Hepatocyte (in vitro differentiated cells): ENCODE measurements at places on chromosomes 13 and 19. TPM values are rescaled to one million over a fixed set of nuclear protein-coding genes. Genes with fewer than 3 reads are reported as not detected.

Gene MIER2
- polyA plus RNA-seq = 46.6 and 47.3 TPM in 2 replicates

Gene ZNF607
- polyA plus RNA-seq = 2.3 and 2.8 TPM in 2 replicates

DNA sequence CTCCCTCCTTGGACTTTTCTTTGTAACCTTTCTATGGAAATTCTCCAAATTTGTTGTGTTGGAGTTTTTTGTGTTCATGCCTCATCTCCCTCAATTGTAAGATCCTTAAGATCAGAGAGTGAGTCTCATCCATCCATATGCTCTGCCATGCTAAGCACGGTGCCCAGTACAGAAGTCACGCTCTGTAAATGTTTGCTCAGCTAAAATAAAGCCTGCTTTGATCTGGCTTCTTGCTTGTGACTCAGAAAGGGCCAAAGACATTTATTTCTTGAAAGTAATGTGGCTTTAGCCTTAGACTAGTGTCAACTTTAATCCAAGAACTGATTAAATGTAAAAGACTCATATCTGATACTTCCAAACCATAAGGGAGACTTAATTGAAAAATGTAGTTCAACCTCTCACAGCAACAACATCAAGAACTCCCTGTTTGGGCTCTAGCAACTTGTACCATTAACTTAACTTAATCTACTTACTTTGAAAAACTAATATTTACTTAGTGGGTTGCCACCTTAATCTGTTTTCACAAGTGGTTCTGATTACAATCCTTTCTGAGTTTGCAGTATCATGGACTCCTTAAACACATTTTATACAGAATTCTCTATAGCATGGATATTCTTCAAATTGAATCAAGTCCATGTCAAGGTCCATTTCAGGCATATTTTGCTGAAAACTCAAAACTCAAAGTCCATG lies 100.2 kb downstream of the KL start:
- DNase-seq = no peak

- peak; percentile 25 for DNase-seq
Measured at GRCh38 chr13:40355126-40355724, 311.2 kb downstream of the FOXO1 start.

- no peak for DNase-seq
Measured at GRCh38 chr13:45196622-45197021, 4.2 kb downstream of the KCTD4 start.

DNA sequence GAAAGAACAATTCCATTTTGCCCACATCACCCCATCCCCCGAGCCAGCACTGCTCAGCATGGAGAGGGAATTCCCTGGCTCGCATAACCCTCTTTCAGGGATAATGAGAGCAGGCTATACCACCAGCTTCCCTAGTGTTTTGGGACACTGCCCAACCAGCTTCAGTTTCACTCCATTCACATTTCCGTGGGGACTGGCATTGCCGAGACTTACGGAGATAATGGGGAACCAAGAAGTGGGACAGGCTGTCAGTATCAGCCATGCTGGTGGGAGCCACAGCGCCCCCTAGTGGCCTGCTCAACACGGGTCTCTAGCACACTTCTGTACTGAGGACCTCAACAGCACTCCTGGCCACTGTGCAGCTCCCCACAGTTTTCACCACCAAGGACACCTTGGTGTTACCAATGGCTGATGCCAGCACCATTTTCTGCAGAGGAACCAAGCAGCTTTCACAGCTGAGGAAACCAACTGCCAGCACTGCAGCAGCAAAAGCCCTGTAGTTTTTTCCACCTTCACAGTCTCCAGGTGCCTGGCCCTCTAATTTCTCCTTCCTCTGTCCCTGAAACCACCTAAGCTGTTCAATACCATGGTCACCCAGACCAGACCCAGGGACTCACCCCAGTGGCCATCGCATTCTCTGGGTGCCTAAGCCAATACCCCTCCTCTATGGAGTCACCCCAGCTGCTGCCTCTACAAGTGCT lies 23.7 kb downstream of the SLC6A16 start:
- peak; percentile 71 for DNase-seq

Gene CD22
- 1.9 TPM in 1 of 2 replicates, not detected in the other for polyA plus RNA-seq

- peak; percentile 92 for DNase-seq
Measured at GRCh38 chr19:23762884-23763711, 4.4 kb upstream of the ZNF681 start.

DNA sequence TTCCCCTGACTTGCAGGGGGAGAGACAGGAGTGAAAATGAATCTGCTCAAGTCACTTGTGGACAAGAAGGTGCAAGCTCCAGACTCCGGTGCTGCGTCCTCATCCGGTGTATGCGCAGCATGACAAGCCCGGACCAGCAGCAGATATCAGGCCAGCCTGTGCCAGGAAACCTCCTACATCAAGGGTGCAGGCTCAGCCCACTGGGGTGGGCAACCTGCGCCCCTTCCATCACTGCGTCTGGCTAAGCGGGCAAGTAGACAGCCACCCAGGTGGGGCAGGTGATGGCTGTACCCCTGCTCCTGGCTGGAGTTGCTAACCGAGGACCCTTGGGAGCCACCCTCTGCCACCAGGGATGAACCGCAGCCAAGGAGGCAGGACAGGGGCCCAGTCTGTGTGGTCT lies 32.9 kb upstream of the SLC15A1 start:
- DNase-seq = no peak

GRCh38 chr19:54188215-54188871 lies 1.0 kb downstream of the MBOAT7 start:
- peak; percentile 79 for DNase-seq

DNA sequence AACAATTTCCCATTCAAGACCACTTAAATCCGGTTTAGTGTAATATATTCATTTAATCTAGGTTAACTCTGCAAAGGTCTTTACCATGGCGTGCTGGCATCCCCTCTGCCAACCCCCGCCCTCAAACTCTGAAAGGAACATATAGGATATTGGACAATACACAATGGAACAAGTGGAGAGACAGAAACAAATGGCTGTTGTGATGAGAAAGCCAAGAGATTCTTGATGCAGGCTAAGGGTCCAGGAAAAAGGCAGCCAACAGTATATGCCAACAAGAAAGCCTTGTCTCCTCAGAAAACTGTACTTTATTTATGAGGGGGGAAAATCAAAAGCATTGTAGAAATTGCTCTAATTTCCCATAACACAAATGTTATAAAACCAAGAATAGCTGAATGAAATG lies 407.3 kb upstream of the SGCG start:
- DNase-seq = no peak

- no peak for DNase-seq
Measured at GRCh38 chr13:78402708-78403400, 200.5 kb downstream of the POU4F1 start.

GRCh38 chr19:4115050-4115817 lies 8.7 kb downstream of the MAP2K2 start:
- DNase-seq = no peak

DNA sequence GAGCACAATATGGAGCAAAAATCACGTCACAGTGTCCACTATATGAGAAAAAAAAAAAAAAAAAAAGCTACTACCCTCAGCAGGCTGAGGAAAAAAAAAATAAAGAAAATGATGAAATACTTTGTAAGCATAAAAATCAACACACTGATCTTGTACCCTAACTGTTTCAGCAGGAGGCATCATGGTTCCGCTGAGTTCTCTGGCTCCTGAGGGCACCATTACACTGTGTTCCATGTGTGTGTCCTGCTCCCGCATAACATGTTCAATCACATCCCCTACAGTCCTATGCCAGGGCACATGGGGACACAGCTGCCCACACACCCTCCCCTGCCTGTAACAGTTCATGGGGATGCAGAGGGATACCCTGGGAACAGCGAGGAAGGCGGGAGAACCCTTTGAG lies 33.5 kb downstream of the DOCK9 start:
- DNase-seq = no peak

DNA sequence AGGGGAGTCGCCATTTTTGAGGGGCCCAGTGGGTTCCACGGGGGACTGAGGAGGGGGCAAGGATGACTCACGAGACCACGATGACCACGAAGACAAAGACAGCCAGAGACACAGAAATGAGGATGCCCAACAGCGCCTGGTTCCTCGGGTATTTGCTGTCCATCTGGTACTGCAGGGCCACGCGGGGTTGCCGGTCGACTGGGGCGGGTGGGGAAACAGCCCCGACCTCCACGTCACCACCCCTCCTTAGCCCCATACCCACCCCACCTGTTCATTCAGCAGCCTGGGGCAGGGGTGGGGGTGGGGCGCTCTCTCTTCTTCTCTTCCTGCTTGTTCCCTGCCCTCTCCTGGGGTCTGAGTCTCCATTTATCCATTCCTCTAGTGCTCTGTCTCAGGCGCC lies 8.6 kb downstream of the IZUMO2 start:
- no peak for DNase-seq

DNA sequence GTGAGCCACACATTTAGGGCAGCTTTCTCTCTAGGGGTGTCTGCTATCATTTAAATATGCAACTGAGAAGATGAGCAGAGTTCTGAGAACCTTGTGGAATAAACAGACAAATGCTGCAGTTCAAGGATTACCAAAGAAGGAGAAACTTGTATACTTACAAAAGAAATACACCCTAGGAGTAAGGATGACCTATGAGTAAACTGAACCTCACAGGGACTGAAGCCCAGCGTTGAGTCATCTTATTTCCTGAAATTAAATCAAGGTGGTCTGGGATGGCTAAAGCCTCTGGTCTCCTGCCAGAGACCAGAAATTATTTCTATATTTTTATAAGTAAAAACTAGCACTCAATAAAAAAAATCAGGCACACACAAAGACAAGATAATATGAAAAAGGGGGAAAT lies 40.1 kb downstream of the FAM216B start:
- DNase-seq = no peak

Gene MATK
- polyA plus RNA-seq = 0.34 and 0.50 TPM in 2 replicates

Gene ZNF580
- 53.8 and 71.5 TPM in 2 replicates for polyA plus RNA-seq

DNA sequence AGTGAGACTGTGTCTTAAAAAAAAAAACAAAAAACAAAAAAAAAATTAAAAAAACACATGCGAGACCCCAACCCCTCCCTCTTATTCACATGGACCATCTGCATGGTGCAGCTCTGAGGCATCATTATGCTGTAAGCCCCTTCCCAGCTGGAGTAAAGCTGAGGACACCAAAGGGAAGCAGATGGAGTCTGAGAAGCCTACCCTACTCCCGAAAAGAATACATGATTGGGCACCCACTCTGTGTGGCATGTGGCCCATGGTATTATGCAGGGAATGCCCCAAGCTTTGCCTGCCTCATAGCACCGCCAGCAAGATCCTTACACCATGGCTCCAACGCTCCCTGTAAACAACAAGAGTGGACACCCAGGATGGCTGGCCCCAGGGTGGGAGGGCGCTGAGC lies 4.7 kb downstream of the PTH2 start:
- no peak for DNase-seq

DNA sequence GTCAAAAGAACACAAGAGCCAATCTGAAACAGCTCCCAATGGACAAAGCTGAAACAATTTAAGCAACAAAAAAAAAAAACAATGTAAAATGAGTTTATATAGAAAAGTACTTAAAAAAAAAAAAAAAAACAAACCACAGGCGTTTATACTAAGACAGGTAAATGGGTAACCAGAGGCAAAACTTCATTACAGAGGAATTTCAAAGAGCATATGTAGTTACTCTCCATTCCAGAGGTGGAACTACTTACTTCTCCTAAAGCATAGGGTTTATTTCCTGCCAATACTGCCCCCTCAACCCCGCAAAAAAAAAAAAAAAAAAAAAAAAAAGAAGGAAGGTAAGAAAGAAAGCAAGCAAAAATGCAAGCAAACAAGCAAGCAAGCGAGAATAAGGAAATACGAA lies 132.9 kb downstream of the LIG4 start:
- DNase-seq = no peak

DNA sequence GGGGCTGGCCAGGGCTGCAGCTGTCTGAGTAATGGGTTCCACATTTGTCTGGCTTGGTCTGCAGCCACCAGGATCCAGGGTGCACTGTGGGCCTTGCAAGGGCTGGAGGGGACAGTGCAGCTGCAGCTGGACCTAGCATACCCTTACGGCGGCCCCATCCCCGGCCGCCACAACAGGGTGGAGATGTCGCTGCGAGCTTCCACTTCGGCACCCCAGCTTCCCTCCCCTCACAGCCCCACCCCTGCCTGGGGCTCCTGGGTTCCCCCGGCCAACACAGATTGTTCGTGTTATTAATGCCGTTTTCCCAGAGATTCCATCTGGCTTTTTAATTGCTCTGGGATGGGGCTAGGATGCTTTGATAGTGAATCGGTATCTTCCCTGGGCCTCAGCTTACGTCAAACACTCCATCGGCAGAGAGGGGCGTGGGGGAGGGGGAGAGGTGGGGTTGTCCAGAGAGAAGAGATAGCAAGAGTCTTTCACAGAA lies 5.8 kb downstream of the CEBPA start:
- no peak for DNase-seq

GRCh38 chr13:75769141-75769905 lies 133.2 kb downstream of the LMO7 start:
- no peak for DNase-seq

Gene SIAH3
- polyA plus RNA-seq = not detected in 2 replicates

DNA sequence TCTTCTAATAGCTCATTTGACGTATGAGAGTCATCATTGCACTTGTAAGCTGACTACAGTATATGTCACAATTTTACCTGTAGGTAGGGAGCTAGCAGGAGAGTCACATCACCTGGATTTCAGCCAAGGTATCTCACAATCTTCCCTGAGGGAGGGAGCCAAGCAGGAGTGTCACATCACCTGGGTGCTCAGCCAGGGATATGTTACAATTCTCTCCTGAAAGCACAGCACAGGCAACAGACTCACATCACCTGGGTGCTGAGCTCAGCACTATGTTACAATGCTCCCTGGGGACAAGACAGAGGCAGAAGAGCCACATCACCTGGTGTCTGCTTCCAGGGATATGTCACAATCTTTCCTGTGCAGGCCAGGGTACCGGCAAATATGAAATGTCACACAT lies 51.5 kb upstream of the ZNF730 start:
- DNase-seq = no peak

- DNase-seq = no peak
Measured at GRCh38 chr19:12749938-12750521, 1.6 kb upstream of the BEST2 start.

DNA sequence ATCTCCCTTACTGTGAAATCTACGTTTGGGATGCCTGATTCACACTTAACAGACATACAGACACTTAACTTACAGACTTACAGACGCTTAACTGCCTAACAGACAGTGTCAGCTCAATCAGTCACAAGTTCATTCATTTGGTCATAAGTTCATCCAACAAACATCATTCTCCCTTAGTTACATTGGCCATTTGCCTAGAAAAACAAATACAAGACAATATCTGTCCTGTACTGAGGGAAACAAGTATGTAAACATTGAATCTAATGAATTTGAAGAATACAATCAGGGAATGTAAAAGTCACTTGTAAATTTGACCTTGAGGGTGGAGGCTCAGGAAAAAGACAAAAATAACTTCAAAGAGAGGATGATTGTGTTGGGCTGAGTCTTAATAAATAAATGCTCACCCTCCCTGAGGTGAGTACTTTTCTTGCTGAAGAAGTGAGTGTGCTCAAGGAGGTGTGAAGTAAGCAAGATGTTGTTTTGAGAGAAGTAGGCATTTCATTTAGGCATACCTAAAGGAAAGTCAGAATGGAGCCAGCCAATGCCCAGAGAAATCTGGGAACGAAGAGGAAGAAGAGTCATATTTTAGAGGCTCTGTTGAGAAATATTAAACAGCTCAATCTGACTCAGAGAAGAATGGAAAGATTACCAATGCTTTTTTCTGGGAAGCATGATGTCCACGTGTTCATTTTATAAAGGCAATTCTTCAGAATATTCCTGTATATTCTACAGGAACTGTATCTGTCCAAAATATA lies 958.4 kb upstream of the SLC10A2 start:
- DNase-seq = no peak

Gene LGI4
- 5.2 and 8.8 TPM in 2 replicates for polyA plus RNA-seq

GRCh38 chr19:13241231-13242104 lies 91.3 kb downstream of the IER2 start:
- DNase-seq = no peak
